ENCODE measurements at places on chromosomes 3 and 15.

GRCh38 chr3:30259730-30260129 lies 346.7 kb upstream of the TGFBR2 start:
- no peak for DNase-seq

DNA sequence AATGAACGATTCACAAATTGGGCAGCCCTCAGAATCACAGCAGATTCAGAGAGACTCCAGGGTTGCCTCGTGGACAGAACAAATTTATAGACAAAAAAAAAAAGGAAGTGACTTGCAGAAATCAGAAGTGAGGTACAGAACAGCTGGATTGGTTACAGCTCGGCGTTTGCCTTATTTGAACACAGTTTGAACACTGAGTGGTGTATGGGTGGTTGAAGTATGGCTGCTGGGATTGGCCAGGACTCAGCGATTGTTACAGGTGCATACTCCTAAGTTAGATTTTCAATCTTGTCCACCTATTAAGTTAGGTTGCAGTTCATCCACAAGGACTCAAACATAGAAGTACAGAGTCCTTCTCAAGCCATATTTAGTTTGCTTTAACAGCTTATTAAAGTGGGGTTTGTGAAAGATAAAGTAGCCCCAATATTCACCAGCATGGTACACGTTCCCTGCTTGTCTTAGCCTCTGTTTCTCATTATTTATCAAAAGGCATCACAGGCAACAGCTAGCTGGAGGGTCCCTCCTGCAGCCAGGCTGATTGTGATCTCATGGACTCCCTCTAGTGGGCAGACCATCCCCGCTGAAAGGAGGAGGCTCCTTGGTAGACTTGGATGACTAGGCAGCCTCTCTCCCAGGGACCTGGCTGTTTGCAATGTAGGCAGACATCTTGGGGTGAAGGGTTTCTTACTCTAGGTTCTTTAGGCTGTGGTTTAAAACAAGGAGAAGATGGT lies 17.6 kb upstream of the ALDH1L1 start:
- DNase-seq: no peak

GRCh38 chr3:72163809-72164634 lies 379.1 kb upstream of the PROK2 start:
- DNase-seq: no peak

GRCh38 chr3:48018841-48019240 lies 2.6 kb upstream of the MAP4 start:
- DNase-seq: no peak

DNA sequence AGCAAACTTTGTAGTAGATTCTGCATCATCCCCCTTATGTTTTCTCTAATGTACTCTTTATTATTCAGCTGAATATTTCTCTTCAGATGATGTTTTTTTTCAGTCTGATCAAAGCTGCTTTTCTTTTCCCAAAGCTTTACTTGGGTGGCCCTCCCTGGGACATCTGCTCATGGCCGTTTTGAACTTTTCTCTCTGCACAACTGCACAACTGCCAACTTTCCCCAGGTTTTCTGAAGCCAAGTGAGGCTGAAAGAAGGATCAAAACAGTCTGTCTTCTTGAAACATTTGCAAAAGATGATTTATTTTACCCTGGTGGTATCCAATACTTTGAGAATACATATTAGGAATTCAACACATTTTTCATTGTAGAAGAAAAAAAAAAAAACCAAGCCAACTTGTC lies 43.0 kb downstream of the GASK1A start:
- DNase-seq: no peak

DNA sequence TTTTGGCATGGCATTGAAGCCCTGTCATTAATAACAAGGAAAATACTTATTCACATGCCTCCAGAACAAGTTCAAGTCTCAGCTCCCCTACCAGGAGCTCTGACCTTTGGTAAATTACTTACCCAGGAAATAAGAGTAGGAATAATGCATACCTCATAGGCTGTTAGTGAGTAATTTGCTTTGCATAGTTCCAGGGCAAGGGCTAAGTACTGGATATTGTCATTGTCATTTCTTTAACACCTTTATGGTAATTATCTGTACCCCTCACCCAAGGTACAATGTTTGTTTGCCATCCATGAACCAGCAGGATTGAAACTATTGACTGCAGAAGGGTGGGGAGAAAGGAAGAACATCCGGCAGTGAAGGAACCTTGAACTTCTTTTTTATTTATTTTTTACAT lies 148.5 kb downstream of the SOX2 start:
- DNase-seq: no peak

GRCh38 chr15:69145694-69146492 lies 14.5 kb upstream of the GLCE start:
- DNase-seq: no peak

DNA sequence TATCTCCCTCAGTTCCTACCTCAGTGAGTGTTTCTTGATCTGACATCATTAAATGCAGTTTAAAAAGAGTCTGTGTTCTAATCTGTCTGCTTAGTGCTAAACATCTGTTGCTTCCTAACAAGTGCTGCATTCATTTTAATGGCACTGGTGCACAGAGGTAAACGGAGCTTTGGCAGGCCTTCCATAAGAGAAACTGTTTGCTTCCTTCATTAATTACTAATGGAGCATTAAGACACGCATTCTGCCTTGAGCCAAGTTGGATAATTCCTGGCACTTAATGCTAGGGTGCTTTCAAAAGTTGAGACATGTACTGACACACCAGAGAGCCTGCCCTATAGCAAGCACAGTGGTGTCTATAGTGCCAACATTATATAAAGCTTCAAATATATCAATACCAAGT lies 34.7 kb downstream of the SCG5 start:
- no peak for DNase-seq

GRCh38 chr15:29065571-29065970 lies 179.8 kb downstream of the APBA2 start:
- DNase-seq: no peak

DNA sequence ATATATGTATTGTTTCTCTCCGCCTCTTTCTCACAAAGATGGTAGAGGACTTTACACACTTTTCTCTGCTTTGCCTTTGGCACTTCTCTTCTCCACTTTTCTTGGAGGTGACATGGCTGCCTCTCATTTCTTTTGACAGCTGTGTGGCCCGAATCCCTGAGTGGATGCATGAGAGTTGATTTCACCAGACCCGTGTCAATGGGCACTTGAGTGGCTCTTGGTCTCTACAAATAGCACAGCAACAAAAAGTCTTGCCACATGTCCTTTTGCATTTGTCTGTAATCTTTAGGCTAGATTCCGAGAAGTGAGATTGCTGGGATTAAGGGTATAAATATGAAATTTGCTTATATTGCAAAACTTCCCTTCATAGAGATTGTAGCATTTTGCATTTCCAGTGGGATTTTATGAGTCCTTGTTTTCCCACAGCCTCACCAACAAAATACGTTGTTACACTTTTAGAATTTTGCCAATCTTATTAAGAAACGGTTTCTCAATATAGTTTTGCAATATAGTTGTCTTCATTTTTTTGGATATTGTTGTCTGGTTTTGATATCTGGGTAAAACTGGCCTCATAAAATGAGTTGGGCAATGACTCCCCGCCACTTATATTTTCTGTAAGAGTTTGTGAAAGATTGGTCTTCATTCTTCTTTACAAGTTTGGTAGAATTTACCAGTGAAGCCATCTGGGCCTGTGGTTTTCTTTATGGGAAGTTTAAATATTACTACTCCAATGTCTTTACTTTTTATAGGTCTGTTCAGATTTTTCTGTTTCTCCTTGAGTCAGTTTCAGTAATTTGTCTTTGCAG lies 5.2 kb upstream of the TRPM1 start:
- DNase-seq: no peak

DNA sequence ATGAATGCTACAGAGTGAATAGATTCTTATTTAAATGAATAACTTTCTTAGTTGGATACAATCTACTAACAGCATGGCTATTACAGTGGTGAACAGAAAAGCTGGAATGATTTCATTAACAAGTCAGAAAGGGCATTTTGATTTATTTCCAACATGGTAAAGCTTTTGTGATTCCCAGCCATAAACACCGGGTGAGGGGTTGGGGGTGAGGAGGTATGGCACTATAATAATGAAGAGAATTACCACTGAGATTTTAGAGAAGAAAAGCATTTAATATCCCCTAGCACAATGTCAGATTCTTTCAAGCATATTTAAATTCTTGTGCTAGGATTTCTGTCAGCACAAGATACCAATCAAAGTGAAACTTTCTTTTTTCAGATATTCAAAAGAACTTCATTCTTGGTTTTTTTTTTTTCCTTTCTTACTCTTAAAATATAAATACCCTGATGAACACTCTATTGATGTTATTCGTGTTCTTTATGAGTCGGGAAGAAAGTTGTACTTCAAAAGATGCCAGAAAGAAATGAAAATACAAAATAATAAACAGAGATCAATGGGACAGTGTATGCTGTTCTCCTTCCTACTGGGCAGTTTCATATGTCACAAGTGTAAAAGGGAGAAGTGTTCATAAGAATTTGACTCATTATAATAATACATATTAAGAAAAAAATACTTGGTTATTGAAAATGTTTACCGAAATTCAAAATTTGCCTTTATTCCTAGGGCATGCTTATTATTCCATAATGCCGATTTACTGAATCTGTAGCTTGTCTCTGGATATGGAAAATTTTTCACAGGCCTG lies 522.8 kb downstream of the CADM2 start:
- DNase-seq: no peak

DNA sequence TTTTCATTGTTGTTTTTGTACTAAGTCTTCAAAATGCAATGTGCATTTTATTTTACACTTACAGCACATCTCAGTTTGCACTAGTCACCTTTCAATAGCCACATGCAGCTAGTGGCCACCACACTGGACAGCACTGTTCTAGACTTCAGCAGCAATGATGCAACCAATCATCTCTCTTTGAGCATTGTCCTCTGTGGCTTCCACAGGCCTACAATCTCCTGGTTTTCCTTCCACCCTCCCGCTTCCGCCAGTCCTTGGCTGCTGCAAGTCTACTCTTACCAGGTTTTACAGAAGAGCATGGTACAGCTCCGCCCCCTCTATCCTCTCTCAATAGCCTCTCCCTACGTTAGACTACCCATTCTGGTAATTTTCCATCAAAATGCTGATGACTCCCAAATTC lies 25.1 kb upstream of the FSIP1 start:
- no peak for DNase-seq

GRCh38 chr3:64099316-64099715 lies 76.0 kb upstream of the PSMD6 start:
- DNase-seq: no peak

DNA sequence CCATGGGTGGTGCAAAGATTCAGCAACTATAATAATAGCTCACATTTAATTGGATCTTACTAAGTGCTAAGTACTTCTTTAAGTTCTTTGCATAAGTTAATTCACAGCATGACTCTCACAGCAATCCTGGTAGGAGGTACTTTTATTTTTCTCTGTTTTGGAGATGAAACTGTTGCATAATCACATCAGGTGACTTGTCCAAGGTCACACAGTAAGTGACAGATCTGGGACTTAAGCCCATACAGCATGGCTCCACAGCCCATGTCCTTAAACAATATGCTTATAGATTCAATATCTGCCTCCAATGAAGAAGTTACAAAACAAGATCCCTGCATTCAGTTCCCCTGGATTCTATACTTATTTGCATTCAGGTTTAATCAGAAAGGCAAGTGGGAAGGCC lies 171.8 kb downstream of the CNTN3 start:
- DNase-seq: no peak

GRCh38 chr15:31457161-31457560 lies 130.5 kb downstream of the KLF13 start:
- no peak for DNase-seq

DNA sequence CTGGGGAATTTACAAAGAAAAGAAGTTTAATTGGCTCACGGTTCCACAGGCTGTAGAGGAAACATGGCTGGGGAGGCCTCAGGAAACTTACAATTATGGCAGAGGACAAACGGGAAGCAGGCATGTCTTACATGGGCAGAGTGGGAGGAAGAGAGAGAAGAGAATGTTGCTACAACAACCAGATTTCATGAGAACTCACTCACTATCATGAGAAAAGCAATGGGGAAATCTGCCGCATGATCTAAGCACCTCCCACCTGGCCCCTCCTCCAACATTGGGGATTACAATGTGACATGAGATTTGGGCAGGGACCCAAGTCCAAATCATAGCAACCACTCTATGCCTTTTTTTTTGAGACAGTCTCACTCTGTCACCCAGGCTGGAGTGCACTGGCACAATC lies 28.8 kb downstream of the PCNP start:
- DNase-seq: no peak

All from activated T-cell treated with anti-CD3 and anti-CD28 coated beads, Interleukin-2, amount 50 U/mL, for 1 hour (primary cell).